ENCODE measurements at places on chromosomes 6 and 20.

DNA sequence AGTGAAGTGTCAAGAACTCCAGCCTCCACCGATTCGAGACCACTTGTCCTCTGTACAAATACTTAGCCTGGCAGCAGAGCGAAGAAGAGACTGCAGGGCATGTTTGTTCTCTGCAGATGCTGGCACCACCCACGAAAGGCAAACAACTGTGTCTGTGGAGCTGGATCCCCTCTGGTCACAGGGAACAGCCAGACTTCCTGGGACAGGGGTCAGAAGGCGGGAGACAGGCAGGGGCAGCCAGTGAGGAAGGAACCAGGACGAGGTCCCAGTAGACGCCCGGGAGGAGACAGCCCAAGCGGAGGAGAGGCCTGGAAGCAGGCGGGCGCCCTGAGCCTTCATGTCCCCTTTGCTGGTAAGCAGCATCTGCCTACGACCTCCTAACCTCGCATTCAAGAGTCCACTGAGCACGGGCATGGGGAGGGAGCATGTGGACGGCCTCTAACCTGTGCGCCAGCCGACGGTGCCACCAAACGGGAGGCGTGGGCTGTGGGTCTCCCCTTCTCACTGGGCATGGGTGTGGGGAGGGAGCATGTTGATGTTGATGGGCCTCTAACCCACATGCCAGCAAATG lies 265.5 kb downstream of the DLL1 start:
- DNase-seq = no peak

GRCh38 chr6:5422321-5422915 lies 161.1 kb downstream of the FARS2 start:
- DNase-seq = peak; percentile 52

DNA sequence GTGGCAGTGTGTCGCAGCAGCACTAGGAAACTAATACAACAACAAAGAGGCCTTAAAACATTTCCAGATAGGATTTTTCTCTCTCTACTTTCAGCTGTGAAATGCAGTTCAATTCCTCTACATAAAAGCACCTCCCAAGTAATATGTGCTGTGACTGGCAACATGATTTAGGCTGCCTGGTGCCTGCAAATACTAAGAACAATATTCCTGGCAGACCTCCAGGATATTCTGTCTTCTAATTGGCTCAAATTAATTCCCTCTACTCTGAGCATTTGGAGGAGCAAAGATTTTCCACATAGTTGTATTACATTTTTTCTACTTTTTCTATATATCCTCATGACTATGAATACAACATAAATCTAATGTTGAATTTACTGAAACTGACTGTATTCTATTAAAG lies 33.2 kb downstream of the SCGN start:
- no peak for DNase-seq

GRCh38 chr6:71043902-71044301 lies 87.0 kb upstream of the B3GAT2 start:
- DNase-seq = no peak

DNA sequence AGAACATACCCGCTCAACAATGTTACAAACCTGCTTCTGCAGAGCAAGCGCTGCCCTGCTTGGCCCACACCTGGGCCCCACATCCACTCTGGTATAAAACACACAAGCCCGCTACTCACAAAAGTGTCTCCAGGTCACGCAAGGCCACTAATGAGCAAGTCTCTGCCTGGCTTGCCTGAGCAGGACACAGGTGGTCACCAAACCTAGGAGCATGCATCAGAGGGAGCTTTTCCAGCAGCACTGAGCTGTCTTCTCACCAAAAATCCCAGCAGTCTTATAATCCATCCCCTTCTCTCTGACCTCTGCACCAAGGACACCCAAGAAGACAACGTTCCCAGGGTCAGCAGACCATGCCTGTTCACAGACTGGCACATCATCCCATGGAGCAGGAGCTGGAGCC lies 100.8 kb downstream of the DLL1 start:
- DNase-seq = no peak

All from SHP77 treated with DMSO at 0.1 percent for 48 hours (cell line).